ENCODE measurements at places on chromosomes 2 and 18.

DNA sequence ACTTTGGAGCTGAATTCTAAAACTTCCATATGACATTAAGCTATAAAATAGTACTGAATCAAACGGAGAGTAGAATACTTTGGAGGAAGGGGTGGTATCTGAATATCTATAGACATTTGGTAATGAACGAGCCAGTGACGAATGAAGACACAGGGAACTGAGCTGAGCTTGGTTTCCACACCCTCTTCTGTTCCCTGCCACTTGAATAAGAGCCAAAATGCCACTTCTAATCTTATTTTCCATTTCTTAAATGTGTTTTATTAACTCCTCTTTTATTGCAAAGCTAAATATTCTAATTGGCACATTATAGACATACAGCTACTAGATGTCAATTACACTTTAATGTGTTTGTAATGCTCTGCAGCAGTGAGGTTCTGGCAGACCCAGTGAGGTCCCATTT is 76.1 kb downstream of the AFF3 start:
- DNase-seq: no peak

DNA sequence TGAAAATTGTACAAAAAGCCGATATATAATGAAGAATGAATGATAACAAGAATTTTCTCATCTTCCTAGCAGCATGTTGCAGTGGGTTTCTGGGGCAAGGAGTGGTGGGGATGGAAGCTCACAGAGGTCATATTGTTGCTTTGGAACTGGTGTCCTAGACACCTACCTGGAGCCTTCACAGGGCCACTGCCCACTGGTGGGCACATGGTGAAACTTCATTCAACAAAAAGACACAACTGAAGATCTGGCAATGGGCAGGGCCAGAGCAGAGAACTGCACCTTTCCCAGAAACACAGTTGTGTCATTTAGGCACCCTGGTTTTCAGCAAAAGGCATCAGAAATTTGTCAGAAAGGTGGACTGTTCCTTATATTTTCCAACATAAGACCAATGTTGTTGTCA is 115.3 kb downstream of the FHOD3 start:
- DNase-seq: no peak

- DNase-seq: no peak
Observed at GRCh38 chr2:169108099-169108884, 38.9 kb downstream of the DHRS9 start.

DNA sequence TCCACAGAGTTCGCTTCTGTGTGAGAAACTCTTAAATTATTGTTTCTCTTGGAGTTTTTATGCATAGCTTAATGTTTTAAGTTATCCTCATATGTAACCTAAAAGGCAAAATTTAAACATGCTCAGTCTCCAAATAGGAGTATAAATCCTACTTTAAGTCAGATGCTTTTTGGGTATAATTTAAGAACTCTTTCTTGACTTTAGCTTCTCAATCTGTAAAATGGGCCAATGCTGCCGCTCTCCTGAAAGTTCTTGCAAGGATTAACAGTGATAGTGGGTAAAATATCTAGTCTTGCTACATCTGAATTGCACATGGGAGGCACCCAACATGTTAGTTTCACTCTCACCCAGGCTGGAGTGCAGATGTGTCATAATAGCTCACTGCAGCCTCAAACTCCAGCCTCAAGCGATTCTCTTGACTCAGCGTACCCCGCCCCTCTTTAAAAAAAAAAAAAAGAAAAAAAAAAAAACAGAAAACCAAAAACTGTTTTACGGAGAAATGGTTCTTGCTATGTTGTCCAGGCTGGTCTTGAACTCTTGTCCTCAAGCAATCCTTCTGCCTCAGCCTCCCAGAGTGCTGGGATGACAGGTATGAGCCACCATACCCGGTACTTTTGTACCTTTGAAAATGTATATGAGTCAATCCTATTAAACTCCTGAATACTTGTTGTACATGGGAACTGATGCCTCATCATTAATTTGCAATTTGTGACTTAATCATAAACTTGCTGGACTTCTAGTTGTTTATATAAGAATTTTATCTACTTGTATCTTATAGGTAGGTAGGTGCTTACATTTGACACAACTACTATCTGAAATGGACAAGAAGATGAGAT is 1.8 kb downstream of the FBXO48 start:
- no peak for DNase-seq

- DNase-seq: no peak
Observed at GRCh38 chr18:44453505-44453904, 227.2 kb upstream of the SETBP1 start.

DNA sequence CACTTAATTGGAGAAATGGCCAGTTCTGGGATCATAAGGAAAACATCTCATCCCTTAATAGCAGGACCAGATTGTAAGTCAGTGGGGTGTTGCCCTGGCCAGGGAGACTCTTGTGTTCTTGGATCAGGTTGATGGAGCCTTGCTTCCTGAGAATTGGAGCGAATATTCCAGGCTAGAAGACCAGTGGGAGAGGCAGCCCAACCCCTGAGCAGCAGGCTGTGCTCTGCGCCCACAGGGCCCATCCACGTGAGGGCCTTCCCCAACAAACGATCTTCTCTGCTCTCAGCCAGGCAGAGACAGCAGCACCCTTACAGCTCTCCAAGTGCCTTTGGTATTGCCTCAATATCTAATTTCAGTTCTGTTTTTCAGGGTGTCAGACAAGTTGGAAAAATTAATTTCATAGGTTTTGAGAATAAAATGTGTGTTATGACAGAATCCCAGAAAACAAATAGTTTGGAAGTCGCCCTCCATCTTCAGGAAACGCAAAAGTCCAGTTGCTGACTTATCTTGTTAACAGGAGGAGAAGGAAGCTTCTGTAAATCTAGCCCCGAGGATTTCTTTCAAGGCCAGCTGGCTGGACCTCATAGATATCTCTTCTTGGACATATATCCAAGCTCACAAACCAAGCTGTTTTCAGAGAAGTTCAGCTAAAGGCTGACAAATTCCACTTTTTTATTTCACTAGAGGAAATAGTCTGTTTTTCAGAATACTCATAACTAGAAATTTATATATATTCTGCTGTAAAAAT is 105.5 kb downstream of the COPS8 start:
- no peak for DNase-seq

- DNase-seq: no peak
Observed at GRCh38 chr2:165686800-165687199, 107.2 kb downstream of the GALNT3 start.

- no peak for DNase-seq
Observed at GRCh38 chr2:99998651-99999320, 143.6 kb downstream of the AFF3 start.

- DNase-seq: no peak
Observed at GRCh38 chr2:105296017-105296611, 33.4 kb downstream of the TGFBRAP1 start.

DNA sequence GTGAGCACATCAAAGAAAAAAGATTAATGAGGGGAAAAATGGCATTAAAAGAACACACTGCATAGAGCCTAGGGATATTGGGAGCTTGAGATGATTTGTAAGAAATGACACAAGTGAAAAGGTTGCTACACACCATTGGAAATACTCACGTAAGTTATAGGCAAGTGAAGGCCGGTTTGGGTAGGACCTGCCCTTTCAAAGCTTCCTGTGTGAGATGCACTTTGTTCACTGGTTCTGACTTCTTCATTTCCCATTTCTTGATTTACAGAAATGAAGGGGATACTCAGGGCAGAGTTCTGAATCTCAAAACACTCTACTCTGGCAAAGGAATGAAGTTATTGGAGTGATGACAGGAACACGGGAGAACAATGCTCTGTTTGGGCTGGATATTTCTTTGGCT is at the start of gene IL18RAP:
Gene IL18RAP, plus strand, starts transcription at position 251 of the 400 bp plus-strand sequence. Its CDS starts 118 bp downstream, at position 369.
- DNase-seq: no peak

DNA sequence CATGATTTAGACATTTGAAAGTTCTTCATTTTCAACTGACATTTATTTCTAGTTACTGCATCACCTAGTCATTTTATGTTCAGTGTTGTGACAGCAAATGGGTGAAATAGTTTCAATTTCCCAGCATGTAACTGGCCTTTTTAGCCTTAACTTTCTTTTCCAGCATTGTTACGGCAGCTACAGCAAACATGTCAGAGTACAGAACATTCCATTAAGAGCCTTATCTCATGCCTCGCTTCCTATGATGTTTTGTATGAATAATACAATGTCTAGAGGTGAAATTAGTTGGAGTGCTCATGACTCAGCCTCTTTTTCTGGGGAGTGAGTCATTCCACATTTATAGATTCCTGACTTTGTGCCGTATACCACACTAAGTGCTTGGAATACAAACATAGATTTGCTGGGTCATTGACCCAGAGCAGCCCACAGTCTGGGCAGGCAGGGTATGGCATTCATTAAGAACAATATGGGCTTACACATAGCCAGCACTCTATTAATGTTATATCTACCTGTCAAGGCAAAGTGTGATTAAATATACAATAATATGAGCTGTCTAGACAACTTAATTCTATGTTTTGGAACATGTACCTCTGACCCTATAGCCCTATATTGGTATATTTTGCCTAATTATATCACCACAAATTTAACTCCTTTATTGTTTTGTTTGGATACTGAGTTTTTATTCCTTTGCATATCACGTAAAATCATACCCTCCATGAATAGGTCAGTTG is 72.2 kb downstream of the MAP2 start:
- no peak for DNase-seq

DNA sequence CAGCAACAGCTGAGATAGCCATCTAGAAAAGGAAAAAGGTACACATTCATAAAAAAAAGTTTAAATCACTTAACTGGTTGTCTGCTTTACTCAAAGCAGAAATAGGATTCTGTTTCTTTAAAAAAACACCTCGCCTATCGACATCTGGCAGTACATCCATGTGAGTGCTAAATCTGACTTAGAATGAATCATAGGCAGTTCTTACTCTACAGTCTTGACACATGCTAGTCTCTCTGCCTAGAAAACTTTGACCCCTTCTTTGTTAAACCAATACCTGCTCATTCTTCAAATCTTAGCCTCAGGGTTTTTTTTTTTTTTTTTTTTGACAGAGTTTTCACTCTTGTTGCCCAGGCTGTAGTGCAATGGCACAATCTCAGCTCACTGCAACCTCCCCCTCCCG is 37.1 kb upstream of the GPR75 start:
- DNase-seq: no peak

GRCh38 chr18:25896178-25896780 is 194.1 kb downstream of the SS18 start:
- DNase-seq: no peak

DNA sequence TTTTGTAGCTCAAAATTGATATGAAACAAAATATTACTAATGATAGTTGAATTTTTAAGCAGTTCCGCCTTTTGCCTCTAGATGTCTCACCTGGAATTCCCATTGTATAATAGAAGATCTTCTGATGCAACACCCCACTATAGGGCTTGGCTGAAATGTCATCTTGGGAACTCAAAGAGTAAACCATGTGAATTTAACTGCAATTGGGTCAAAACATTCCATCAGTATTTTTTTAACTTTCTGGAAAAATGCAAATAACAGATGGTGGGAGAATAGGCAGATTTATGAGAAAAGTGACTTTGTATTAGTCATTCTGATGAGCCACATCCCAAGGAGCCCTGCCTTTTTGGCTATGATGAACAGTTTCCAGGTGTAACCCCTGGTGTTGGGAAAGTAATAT is 489.9 kb downstream of the NYAP2 start:
- no peak for DNase-seq

GRCh38 chr2:37601569-37601968 is 69.9 kb downstream of the CDC42EP3 start:
- DNase-seq: no peak

GRCh38 chr2:101328474-101329007 is 20.0 kb upstream of the RNF149 start:
- DNase-seq: no peak

GRCh38 chr2:86079981-86080911 is 25.4 kb downstream of the POLR1A start:
- no peak for DNase-seq

DNA sequence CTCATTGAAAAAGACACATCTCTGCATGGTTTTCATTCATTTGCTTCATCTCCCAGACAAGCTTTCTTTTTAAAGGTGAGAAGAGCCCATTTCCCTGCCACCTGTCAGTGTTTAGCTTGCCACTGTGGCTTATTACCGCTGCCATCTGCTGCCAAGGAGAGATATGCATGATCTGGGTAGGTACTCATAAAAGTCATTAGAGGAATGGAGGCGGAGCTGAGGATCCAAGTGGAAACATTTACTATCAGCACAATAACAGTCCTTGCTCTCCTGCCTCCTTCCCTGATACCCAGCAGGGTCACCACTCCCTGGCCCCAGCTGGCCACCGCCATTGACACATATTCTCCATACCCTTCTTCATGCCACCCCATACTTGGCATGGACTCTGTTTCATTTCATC is 390.4 kb downstream of the TSN start:
- no peak for DNase-seq

GRCh38 chr2:208363485-208363884 is 43.1 kb upstream of the PTH2R start:
- DNase-seq: no peak
